ENCODE measurements at places on chromosomes 6 and 20.

- DNase-seq: no peak
These were observed 239.4 kb downstream of the PHACTR1 start for GRCh38 chr6:12955956-12956355.

GRCh38 chr20:20513720-20514119 is 145.8 kb downstream of the INSM1 start:
- no peak for DNase-seq

- no peak for DNase-seq
These were observed 56.4 kb upstream of the IYD start for GRCh38 chr6:150312395-150312794.

DNA sequence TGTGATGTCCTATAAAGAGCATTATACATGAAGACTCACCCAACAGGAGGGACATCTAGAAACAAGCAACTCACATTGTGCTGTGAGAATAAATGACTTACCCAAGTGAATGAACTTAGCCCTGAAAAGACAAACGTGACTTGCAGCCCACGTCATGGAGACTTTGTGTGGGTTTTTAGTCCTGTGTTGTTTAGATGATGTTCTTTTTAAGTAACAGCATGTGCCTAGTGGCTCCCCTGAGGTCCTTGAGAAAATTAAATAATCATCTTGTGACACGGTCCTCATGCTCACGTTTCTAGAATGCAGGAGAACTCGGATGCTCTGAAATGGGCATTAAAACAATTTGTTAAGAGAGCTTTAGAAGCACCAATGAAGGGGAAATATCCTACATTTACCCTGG is 165.1 kb downstream of the SASH1 start:
- DNase-seq: no peak

DNA sequence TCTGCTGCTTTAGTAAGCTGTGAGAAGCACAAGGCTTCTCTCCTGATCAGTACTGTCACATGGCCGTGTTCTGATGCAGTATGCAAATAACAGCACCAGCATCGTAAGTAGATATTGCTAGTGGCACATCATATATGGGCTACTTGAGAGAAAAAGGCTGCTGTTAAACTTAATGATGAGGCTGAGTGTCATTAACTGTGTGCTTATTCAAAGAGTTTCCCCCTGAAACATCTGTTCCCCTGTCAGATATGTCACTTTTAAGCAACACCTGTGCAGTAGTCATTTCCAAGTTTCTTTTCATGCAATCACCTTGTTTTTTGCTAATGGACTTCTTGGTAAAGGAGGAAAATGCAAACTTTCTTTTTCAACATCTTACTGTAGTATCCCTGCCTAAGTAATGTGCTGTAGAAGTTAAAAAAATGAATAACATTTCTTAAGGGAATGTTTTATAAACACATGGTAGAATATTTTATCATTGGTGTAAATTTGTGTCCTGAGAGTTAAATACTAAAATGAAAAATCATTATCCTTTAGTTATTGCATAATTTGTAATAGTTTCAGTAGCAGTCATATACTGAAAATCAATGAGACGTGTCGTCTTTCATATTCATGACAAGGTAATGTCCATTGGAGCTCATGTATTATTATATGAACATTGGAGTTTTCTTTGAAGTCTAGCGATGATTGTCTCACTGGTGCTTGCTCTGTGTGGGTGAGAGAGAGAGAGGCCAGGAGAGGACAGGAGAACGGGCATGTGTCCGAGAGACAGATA is 366.3 kb downstream of the CDKAL1 start:
- DNase-seq: no peak

DNA sequence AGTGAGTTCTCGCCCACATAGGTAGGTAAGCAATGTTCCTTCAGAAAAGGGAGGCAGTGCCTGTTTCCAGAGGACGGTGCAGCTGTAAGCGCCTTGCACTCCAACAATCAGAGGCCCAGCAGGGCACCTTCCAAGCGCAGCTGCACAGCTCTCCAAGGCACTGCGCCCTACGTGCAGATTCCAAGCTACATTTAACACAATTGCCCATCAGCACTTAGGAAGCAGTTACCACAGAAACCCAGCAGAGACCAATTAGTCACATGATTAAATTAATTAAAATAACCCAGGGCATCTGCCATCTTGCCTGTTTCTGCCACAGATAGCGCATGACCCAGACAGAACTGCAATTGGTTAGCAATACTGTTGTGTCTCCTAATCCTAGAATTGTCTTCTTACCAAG is 65.5 kb downstream of the SOBP start:
- no peak for DNase-seq

DNA sequence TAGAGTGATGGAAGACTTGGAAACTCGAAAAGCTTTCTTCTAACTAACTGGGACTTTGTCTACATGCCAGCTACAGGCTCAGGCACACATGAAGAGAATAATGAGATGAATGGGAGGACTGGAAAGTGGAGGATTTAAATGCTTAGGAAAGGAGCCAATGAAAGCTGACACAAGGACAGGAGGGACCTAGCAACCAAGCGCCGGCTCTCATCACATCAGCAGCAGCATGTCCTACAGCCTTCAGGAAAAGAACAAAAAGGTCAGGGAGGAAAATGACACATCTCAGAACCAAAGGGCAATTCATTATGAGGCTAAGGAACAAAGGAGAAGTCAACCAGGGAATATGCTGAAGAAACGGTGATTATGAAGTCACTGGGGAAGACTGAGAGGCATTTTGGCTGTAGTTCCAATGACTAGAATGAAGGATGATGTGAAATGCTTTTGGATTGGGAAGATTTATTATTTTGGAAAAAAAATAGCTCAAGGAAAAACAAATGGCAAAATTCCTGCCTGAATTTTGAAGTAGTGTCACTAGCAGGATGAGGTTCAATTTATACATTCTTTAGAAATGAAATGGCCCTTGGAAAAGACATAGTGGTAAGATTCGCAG is 5.7 kb downstream of the BACH2 start:
- DNase-seq: no peak
